ENCODE measurements at places on chromosomes 16 and 17.

- DNase-seq, result no peak
Measured at GRCh38 chr17:81267390-81268067, 27.6 kb downstream of the SLC38A10 start.

GRCh38 chr17:80891397-80892018, 100.1 kb upstream of the CHMP6 start:
- DNase-seq, result peak; percentile 49

GRCh38 chr17:17139972-17140589, 66.1 kb downstream of the PLD6 start:
- DNase-seq, result no peak

DNA sequence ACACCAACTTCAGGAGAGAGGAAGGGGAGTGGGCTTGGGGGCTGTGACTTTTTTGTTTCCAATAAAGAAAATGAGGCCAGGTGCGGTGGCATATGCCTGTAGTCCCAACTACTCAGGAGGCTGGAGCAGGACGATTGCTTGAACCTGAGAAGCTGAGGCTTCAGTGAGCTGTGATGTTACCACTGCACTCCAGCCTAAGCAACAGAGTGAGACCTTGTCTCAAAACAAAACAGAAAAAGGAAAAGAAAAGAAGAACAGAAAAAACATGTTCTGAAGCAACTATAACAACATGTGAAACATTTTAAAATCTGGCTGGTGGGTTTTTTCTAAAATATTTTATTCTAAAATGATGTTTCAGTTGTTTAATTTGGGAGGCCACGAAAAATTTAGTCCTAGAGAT, 554.0 kb upstream of the ZFHX3 start:
- DNase-seq, result no peak

GRCh38 chr16:86512301-86512859, 2.1 kb downstream of the FOXF1 start:
- DNase-seq, result no peak

DNA sequence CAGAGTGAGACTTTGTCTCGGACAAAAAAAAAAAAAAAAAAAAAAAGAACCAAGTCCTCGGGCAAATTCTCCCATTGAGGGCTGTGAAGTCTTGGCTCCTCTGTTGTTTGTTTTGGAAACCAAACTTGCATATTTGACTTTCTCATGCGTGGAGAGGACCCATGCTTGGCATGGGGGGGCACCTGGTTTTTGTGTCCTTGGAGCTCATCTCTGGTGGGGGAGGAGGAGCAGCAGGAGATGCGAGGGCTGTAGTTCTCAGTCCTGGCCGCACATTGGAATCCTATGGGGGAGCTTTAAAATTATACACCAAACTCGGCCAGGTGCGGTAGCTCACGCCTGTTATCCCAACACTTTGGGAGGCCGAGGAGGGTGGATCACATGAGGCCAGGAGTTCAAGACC, 74.5 kb downstream of the ABCC6 start:
- DNase-seq, result no peak

GRCh38 chr16:89957216-89957785, 8.7 kb downstream of the DEF8 start:
- DNase-seq, result no peak

- DNase-seq, result no peak
Measured at GRCh38 chr17:44229090-44229489, 9.6 kb upstream of the UBTF start.

DNA sequence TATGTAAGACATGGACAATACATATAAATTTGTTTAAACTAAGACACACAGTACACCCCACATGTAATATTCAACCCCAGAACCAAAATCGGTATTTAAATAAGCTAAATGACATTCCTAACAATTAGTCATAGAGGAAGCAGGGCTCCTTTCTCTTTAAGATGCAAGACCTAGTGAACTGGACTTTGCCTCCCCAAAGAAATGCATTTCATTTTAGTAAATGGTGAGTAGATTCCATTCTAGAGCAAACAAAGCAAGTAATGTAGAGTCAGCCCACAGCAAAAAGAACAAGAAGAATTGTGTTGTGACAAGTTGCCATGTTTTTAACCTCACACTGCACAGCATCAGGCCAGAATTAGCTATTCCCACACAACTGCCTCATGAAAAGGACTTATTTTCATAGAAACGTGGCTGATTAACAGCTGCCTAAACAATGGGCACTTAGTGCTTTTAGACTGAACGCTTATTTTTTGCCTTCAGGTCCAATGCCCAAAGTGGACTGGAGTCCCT, 14.4 kb downstream of the DNAJC7 start:
- DNase-seq, result no peak

GRCh38 chr16:20675488-20676267, 21.8 kb downstream of the ACSM1 start:
- DNase-seq, result peak; percentile 63

- no peak for DNase-seq
Measured at GRCh38 chr16:17466876-17467275, 3.9 kb downstream of the XYLT1 start.

GRCh38 chr16:57651344-57652333, 16.5 kb upstream of the ADGRG3 start:
- DNase-seq, result no peak

GRCh38 chr16:53622315-53622714, 81.3 kb downstream of the RPGRIP1L start:
- no peak for DNase-seq

GRCh38 chr16:78607465-78607864, 508.0 kb downstream of the WWOX start:
- DNase-seq, result no peak

GRCh38 chr17:27414271-27414670, 42.0 kb upstream of the KSR1 start:
- no peak for DNase-seq

- no peak for DNase-seq
Measured at GRCh38 chr17:76867578-76868175, 527 bp upstream of the MGAT5B start.

GRCh38 chr17:82767041-82767754, 15.3 kb downstream of the TBCD start:
- DNase-seq, result peak; percentile 50

- DNase-seq, result no peak
Measured at GRCh38 chr16:59878479-59878878, 1144.4 kb upstream of the GOT2 start.

DNA sequence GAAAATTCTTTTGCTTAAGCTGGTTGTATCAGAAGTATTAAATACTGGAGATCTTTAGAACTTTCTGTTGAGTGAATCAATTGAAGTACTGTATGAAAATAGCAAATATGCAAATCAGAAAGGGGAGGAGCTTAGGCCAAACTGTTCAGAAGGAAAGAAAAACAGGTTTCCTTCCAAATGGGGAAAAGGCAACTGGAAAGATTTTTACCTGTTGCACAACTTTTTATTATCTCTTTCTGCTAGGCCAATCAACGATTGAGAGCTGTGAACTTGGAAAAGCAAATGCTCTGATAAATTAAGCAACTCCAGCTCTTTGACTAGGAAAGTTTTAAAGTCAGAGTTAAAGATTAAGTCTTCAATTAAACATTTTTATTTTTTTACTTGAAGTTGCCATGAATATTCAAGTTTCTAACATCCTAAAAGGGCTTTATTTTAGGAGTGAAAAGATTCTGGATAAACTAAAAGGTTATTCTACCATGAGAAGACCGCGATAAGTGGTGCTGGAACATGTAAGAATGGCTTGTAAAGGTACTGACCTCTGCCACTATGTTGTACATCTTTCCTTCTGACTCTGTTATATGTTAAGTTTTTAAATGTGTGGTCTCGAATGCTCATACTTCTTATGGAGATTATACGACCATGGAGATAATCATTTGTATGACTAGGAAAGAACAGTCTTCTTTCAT, 16.5 kb downstream of the DCUN1D3 start:
- DNase-seq, result no peak

DNA sequence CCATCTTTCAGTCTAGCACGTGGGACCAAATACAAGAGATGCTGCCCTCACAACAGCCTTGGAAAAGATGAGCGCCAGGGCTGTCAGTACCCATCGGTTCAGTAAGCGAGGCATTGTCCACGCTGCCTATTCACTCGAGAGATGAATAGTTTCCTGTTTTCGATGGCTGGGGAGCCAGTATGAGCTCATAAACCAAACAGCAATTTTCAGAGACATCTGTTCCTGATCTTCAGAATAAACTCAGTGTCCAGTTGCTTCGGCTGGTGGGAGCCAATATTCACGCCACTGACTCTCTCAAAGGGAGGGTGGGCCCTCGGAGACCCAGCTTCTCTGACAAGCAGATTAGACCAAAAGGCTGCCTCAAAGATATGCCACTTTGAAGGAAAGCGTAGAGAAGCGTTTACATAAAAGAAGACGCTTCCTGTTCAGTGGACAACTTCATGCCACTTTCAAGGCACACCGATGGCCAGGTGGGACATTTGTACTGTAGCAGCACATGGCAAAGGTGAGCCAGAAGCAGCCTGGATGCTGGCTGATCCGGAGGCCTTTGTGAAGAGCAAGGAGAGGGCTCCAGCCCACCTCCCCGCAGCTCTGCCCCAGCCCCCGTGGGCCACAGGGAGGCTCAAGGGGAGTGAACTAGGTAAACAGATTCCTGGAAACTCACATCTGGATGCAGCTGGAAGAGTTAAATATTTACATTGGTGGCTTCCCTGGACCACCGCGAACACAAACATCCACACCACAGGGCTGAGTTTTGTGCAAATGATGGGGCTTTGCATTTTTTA, 6.0 kb downstream of the TIMM22 start:
- no peak for DNase-seq

DNA sequence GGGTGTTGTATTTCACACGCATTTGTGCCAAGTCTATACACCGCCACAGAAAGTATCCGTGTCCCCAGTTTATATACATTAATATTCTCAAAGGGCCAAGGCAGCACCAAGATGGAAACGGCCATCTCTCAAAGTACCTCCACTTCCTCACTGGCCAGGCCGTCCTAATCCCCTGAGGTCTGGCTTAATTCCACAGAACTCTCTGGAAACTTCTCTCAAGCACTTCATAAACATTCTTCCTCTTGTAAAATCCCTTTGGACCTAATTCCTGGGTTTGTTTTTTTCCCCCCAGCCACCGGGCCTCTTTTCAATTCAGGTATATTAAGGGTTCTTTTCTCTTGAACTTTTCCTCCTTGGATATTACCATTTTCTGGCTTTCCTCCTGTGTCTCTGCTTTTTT, 5.1 kb upstream of the ERN1 start:
- DNase-seq, result no peak

DNA sequence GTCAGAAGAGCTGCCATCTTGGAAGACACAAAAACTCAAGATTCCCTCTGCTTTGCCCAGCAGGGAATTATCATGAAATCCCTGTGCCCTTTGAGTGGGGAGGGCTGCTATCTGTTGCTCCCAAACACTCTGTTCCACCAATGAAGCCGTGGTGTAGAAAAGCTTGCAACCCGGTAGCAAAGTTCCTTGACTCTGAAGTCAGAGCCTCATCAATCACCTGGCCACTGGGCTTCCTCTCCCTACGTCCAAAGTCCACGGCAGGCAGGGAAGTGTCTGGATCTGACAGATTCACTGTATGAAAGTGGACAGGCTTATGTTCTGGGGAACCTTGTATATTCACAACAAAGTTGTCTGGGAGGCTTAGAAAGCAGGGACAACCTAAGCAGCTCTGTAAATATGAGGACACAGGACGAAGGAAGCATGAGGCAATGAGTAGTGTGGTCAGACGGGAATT, 343.3 kb downstream of the SLC39A11 start:
- DNase-seq, result no peak

- DNase-seq, result no peak
Measured at GRCh38 chr17:34163646-34164045, 91.4 kb upstream of the CCL2 start.

- no peak for DNase-seq
Measured at GRCh38 chr17:50517504-50518383, 9.5 kb downstream of the MYCBPAP start.

GRCh38 chr16:82456683-82457082, 170.1 kb upstream of the CDH13 start:
- DNase-seq, result peak; percentile 26

GRCh38 chr17:71511266-71511995, 609.4 kb upstream of the SOX9 start:
- DNase-seq, result no peak

GRCh38 chr17:82187500-82187899, 25.1 kb downstream of the CCDC57 start:
- DNase-seq, result no peak

DNA sequence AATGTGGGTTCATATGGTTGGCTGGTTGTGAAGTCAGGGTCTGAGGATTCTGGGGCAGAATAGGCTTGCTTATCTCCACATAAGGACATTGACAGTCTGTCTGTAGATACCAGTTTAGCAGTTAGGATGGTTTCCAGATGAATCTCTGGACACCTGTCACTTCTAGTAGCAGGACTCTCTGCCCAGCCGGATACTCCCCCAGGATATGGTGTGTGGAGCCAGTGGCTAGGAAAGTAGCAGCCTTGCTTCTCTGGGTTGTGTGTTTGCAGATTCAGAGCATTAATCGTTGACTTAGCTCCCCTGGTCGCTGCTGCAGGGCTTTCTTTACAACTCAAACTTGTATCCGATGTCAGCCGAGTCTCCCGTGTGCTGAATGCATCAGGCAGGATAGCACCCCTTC, 45.2 kb downstream of the CLEC16A start:
- no peak for DNase-seq

DNA sequence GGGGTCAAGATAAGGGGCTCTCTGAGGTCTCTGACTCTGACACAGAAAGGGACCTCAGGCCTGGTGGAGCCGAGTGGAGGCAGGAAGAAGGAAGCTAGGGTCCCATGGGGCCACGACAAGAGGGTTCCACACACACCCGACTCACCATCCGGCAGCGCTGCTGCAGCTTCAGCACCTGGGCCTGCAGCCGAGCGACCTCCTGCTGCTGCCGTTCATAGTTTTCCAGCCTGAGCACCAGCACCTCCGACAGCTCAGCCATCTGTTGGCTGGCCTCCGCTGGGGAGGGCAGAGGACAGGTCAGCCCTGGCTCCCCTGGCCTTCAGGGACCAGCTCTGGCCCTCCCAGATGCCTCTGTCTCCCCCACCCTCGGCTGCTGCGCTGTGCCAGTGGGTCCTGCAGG, 6.4 kb downstream of the HAP1 start:
- peak; percentile 26 for DNase-seq

GRCh38 chr17:75348386-75349012, 57.0 kb downstream of the GRB2 start:
- DNase-seq, result no peak

- no peak for DNase-seq
Measured at GRCh38 chr16:81899601-81900000, 111.7 kb downstream of the SDR42E1 start.
